IPS DF 6.9 (cell line): ENCODE measurements at places on chromosomes 16 and 17.

GRCh38 chr17:64398320-64398719 lies 7.7 kb upstream of the PECAM1 start:
- DNase-seq = no peak

DNA sequence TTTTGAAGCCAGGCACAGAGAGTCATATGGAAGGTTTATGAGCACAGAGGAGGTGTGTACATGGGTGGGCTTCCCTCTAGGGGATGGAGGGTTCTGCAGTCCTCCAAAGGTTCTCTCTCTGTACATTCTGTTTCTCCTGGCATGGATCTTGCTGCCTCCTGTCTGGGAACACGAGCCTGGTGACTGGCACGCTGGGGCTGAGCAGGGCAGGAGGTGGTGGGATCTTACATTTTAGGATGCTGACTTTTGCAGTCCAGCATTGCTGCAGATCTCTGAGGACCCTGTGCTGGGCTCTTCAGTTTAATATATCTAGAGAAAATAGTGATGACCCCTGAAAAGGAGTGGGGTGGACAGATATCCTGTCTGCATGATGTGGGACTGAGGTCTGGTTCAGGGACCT lies 23.0 kb downstream of the FOXL1 start:
- no peak for DNase-seq

DNA sequence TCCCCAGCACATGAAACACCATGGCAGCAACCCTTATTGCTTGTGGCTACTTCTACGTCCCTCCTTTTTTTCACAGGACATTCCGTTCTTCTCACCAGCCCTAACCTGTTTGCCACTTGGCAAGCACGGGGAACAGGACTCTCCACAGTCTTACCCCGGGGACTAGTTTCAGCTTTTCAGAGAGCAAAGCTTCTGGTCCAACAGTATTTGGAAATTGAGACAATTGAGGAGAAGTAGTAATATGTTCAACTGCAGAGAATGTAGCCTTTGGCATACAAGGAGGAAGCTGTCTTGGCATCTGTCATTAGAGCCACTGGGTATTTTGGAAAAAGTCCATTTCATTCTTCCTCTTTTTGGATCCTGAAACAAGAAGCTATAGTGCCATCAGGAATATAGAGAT lies 65.7 kb downstream of the MAP2K6 start:
- no peak for DNase-seq

DNA sequence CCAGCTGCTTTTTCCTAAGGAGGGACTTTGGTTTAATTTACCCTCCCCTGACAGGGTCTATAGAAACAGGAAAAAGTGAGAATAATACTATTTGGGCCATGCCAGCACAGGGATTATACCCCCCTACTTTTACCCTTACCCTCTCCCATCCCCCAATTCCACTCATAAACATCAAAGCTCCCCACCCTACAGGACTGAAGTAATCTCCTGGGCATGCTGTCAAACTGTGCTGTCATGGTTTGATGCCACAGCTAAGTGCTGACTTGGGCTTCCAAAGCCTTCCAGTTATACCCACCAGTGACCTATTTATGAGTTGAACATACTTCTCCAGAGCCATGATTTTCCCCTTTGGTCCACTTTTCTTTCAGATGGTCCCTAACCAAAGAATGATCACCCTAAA lies 12.8 kb downstream of the PHF12 start:
- DNase-seq = no peak

GRCh38 chr16:2250652-2251295 lies 613 bp downstream of the ECI1 start:
- DNase-seq = no peak

DNA sequence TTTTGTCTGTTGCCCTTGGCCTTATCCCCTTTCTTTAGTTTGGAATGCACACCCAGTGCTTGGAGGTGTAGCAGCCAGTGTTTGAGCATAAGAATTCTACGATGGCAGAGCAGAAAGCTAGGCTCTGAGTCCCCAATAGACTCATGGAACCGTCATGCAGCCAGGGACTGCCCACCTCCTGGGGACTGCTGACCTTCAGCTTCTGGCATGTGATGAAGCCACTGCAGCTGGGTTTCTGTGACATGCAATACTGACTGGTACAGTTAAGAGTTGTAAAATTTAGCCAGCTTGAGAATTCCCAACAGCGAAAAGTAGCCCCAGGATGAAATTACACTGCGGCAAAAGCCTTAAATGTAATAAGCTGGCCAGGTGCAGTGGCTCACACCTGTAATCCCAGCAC lies 9.0 kb upstream of the MAP3K14 start:
- no peak for DNase-seq
